Activated naive CD4-positive, alpha-beta T cell (primary cell): ENCODE measurements at places on chromosomes 5 and 9.

- no peak for DNase-seq
These were observed 367.8 kb downstream of the IRX2 start for GRCh38 chr5:2383698-2384065.

- no peak for DNase-seq
These were observed 170.1 kb upstream of the S1PR3 start for GRCh38 chr9:88821033-88821745.

- DNase-seq = no peak
These were observed 239.9 kb downstream of the ROR2 start for GRCh38 chr9:91710158-91710557.

GRCh38 chr5:81363093-81363871, 30.7 kb downstream of the ACOT12 start:
- no peak for DNase-seq

- no peak for DNase-seq
These were observed 18.3 kb upstream of the ASS1 start for GRCh38 chr9:130426467-130426773.

- no peak for DNase-seq
These were observed 674 bp downstream of the C5orf15 start for GRCh38 chr5:133967698-133968203.

DNA sequence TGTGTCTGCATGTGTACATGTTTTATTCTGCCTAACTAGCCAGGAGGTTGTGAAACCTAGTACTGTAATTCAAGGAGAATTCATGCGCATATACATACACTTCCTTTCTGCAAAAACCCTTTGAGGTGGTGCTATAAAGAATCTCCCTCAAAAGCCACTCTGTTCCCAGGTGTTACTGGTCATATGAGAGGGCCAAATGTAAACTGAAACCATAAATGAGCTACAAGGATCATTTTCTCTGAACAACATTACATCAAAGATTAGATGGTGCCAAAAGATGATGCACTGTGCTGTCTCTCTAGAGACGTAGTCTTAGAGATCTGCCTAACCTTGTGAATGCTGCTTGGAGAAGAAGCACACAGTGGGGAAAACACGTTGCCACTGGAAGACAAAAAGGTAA, 15.7 kb downstream of the NREP start:
- DNase-seq = no peak

DNA sequence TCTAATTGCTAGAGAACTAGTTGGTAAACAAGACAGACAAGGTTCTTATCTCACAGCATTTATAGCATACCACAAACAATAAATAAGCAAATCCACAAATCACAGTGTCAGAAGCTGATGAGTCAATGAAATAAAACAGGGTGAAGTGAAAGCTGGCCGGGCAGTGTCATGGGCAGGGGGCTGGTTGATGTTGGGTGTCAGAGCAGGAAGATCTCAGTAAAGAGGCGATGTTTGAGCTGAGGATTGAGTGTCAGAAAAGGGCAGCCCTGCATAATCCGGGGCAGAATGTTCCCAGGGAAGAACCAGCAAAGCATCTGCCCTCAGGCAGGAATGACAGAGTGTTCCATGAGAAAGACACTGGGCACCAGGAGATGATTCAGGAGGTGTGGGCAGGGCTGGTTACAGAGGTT, 183.4 kb downstream of the GOLPH3 start:
- DNase-seq = no peak

DNA sequence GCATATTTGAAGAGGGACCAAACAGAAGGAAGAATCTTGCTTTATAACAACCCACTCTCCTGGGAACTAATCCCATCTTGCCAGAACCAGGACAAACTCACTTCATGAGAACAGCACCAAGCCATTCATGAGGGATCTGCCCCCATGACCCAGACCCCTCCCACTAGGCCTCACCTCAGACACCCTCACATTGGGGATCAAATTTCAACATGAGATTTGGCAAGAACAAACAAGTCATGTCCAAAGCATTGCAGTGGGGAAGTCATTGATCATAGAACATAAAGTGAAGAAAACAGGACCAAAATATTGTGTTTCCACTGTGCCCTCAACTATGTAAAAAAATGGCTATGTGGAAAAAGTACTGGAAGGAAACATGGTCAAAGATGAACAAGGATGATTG, 43.9 kb downstream of the MAP1B start:
- DNase-seq = no peak

- DNase-seq = no peak
These were observed 4.9 kb upstream of the NR5A1 start for GRCh38 chr9:124511891-124512805.

DNA sequence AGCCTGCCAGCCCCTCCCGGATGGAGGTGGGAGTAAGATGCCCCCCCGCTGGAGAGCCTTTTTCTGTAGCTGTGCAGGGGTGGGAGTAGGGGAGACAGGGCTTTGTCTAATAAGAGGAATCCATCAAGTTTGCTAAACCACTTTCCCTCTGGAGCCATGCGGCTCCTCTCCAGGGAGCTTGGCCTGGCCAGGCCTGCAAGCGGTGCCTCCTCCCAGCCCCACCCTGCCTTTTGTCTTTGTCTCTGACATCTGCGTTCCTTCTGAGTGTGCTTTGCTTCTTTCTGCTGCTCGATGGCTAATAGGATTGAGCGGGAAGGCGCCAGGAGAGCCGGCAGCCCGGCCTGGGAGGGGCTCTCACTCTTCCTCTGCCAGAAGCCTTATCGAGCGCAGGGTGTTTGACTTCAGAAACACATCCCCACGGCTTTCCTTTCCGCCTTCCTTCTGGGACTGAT, 26.7 kb upstream of the FCN1 start:
- no peak for DNase-seq

DNA sequence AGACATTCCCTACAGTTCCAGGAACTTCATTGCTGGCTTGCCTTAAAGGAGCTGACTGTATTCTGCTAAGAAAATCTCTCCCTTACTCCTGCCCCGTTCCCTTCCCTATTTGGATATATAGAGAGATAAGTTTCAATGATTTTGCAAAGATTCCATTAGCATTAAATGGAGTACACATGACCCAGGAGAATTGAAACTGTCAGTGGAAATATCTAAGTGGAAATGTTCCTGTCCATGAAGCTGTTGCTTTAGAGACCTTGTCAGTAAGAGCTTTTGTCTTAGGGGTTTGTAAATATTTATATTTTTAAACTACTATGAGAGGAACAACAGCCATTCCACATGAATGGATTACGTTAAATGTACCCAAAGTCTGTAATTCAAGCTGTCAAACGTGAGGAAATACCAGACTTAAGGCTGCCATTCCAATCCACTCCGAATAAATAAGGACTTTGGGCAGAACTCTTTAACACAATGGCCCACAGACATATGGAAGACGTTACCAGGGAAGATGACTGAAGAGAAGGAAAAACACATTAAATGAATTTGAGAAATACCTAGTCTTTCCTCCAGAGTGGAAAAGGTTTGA, 387.1 kb upstream of the PAPPA start:
- no peak for DNase-seq

DNA sequence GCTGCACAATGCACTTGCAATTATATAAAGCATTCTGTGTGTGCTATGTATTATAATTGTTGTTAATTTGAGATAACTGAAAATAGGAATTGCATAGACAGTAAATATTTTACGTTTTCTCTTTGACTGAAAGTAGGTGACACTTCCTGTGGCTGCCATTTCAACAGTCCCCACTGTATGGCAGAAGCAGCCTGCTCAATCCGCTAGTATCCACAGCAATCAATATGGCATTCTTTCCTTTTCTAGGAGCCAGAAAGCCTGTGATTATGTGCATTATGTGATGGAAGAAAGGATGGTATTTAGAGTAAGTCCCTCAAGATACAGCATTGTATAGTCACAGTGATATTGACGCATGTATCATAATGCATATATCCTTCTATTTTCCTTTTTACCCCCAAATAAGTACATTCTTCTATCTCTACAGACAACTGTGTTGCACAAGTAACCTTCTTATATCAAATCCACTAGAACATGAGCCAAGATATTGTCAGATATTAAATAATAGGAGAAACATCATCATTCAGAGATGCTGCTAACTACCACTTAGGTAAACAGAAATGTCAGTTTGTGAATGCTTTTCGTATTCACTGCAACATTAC, 59.7 kb downstream of the CARTPT start:
- no peak for DNase-seq

DNA sequence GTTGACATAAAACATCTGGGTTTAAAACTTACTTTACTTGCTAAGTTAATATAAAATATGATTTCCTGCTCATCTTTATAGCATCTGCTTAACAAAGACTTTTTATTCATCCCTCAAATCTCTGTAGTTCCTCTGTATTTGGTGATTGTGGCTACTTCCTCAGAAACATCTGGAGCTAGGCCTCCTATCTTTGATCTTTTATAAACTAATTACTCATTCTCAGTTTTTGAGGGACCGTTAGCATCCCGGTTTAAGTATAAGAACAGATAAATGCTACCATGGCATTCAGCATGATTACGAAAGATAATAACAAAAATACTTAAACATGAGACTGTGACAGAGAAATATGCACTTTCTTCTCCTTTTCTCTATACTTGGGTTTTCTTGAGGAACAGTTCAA, 85.3 kb downstream of the SLC38A9 start:
- no peak for DNase-seq

GRCh38 chr9:104993291-104993963, 65.5 kb upstream of the ABCA1 start:
- no peak for DNase-seq

GRCh38 chr5:36644727-36645126, 38.3 kb downstream of the SLC1A3 start:
- no peak for DNase-seq

DNA sequence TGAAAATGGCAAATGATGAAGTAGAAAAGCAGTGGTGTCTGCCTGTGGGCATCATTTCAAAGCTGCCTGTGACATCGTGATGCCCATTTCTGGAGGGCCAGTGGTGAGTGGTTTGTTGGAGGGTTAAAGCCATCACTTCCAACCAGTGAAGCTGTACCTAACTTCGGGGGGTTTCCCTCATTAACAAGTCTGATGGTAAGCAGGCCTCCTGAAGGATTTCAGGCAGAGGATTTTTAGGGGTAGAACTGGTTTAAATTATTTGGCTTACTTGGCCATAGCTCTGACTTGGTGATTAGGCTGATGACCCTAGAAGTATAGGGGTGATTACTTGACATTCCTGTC, 10.7 kb downstream of the TNFAIP8 start:
- DNase-seq = no peak

DNA sequence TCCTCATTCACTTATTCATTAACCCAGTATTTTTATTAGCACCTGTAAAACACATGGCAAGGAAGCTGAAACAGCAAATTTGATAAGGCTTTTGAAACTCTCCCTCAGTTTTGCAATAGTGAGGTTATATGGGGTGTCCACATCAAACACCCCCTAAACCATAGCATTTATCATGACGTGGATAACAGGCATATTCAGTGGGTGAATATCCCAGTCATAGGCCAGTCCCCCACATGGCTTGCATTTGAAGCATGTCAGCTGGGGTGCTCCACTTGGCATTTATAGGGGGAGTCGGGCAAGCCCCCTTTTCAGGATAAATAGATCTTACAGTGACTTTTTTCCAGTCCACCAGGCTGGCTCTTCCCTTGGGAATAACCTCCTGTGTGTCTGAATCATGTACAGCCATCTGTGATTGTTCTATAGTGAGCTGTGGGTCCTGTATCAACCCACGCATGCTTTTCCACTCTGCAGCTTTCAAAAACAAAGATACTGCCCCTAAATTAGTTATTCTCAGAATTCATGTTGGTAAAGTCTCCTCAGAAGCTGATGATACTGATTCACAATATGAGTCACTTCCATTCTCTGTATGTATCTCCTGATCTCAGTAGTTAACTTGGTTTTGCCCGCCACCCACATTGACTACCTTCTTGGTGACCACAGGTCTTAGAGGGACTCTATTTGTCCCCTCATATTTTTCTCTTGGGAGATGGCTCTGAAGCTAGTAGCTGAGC, 84.4 kb upstream of the SPIN1 start:
- DNase-seq = no peak

DNA sequence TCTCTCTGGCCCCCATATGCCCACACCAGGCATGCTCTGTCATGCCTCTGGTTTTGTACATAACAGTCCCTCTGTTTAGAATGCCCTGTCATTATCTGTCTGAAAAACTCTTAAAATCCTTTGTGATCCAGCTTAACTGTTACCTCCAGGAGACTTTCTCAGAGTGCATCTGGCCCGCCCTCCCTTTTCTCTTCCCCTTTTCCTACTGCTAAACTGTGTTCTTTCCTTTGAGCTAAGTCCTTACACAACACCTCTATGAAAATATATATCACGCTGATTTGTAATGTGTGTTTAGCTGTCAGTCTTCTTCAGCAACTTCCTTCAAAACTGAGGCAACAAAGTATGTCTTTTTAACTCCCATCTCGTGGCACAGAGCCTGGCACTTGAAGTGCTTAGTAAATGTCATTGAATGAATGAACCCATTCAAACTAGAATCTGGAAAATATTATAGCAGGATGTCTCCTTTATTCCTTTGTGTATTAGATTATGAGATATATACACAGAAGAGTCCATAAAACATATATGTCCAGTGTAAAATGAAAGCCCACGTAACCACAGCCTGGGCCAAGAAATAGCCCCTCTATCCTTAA, 166.2 kb upstream of the KLF9 start:
- no peak for DNase-seq

GRCh38 chr5:119418606-119419100, 33.6 kb upstream of the HSD17B4 start:
- DNase-seq = no peak
